ENCODE measurements at places on chromosomes 4 and X. TPM values are rescaled to one million over a fixed set of nuclear protein-coding genes. Genes with fewer than 3 reads are reported as not detected.

The PF4V1 gene
- not detected for total RNA-seq

The TMEM35A gene
- 0.06 TPM for total RNA-seq

The SPANXB1 gene
- total RNA-seq, result 1.8 TPM

The SSX1 gene
- total RNA-seq, result not detected

The SMR3B gene
- total RNA-seq, result not detected

The NDNF gene
- not detected for total RNA-seq

The FAM53A gene
- 0.79 TPM for total RNA-seq

The USP17L25 gene
- not detected for total RNA-seq

The BST1 gene
- total RNA-seq, result 15.6 TPM

The TMEM271 gene
- not detected for total RNA-seq

The KCND1 gene
- 0.70 TPM for total RNA-seq

The CFAP99 gene
- total RNA-seq, result 0.13 TPM

The HTN3 gene
- total RNA-seq, result not detected

The VCX3A gene
- not detected for total RNA-seq

The GAGE13 gene
- total RNA-seq, result not detected

The DSPP gene
- total RNA-seq, result not detected

The TBX22 gene
- total RNA-seq, result not detected

The RIPPLY1 gene
- total RNA-seq, result not detected

The MTMR1 gene
- 17.5 TPM for total RNA-seq

The PCDH18 gene
- total RNA-seq, result not detected

The REPS2 gene
- total RNA-seq, result 1.3 TPM

The F11 gene
- not detected for total RNA-seq

The TCEAL7 gene
- not detected for total RNA-seq

The UCHL1 gene
- total RNA-seq, result 837 TPM

The C4orf50 gene
- total RNA-seq, result not detected

The CHRNA9 gene
- 1.2 TPM for total RNA-seq

The P2RY10 gene
- total RNA-seq, result not detected

The TREX2 gene
- 1.6 TPM for total RNA-seq

The ATOH1 gene
- total RNA-seq, result not detected

The AKAP14 gene
- total RNA-seq, result not detected

The HMX1 gene
- total RNA-seq, result 0.10 TPM

The RAB9B gene
- 0.04 TPM for total RNA-seq
